ENCODE measurements at places on chromosomes 3 and 15.
A peak's percentile ranks its signal among the peaks of the same experiment; 100 is the strongest.

DNA sequence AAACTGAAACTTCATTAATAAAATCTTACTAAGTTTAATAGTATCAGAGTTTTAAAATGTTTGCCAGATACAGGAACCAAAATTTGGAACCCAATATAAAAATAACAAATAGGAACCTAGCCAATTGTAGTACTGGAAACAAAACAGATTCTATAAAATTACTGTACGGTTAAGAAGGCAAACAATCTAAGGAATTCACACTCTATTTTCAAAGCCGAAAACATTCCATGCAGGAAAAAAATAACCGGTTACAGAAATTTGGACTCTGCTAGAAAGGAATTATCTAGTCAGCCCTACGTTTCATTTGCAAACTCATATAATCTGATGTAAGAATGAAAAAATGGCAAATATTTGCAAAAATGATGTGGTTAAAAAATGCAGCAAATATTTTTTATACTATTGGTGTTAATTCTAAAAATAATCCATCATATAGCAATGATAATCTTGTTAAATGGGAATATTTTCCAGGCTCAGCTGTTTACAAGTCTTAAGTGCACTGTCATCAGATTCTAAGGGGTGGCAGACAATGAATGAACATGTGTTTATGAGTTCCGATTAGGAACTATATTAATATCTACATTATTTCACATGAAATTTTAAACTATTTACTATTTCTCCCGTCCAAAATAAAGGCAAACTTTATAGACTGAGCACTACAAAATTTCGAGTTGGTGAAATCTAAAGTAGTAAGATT, 58.1 kb downstream of the DCBLD2 start:
- no peak for DNase-seq

DNA sequence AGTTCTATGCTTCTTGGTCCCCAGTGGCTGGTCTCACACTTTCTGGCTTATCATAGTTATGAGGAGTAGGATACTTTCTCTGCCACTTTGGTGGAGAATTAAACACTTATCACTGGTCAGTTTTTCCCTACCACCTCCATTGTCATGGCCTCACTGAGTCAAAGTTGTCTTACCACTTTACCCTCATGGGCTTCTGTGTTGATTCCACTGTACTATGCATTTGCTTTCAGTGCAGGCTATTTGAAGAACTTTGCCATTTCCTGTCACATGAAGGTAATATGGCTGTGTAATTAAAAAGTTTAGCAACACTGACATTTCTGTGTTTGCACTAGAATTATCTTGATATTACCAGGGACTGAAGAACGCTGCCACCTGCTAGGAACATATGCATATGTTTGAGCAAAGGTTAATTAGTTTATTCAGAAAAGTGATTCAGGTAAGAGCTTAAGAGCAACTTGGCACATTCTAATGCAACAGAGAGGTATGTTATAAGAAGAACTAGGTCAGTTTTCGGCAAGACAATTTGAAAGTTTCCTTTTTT, 377.3 kb downstream of the PDCD6IP start:
- no peak for DNase-seq

GRCh38 chr3:132317229-132317948, at the start of gene ACP3:
Gene ACP3, plus strand, starts transcription at chr3:132317407. Its CDS starts 50 bp downstream, at chr3:132317457.
- DNase-seq = peak; percentile 44

GRCh38 chr15:101451266-101451799, 38.2 kb downstream of the PCSK6 start:
- peak; percentile 48 for DNase-seq

DNA sequence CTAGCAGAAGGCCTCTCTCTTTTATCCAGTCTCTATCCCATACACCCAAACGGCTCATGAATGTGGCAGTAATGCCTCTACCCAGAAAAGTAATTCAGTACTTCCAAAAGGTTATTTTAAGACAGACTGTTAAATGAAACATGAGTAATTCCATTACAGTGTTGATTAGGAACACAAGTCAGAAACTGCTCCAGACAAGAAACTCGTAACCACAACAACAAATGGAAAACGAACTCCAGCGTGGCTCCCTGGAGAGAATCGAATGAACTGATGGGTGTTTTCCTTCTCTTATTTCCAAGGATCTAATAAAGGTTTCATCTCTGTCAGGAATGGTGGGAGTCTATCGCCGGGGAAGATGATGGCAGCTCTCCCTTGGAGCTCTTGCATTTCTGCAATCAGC, 228.4 kb downstream of the MAGI1 start:
- no peak for DNase-seq

GRCh38 chr3:108031895-108032294, 58.9 kb downstream of the CD47 start:
- DNase-seq = no peak

- peak; percentile 84 for DNase-seq
These were observed 51.7 kb downstream of the TRANK1 start for GRCh38 chr3:36893137-36893557.

DNA sequence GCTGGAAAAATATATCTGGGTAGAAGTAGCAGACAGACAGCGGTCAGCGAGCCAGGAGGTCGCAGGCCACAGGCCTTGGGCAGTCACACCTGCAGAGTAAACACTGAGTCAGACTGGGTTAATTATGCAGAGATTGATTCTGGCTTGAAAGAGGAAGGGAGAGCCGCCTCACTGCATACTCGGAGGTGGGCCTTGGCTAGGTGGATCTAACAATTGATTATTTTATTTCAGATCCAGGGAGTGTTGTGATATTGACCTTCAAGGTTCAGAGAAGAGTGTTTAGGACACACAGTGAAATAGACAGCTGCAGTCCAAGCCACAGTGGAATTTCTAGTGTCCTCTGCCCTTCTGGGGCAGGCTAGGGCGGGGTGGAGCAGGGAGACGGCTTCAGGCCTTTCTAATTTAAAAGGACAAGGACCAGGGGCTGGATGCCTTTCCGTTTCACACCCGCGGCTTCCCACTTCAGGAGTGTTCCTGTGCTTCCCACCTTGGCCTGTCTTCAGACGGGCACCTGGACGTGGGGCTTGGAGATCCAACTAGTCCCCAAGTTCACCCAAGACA, 237.3 kb downstream of the XXYLT1 start:
- DNase-seq = peak; percentile 75

- no peak for DNase-seq
These were observed 33.5 kb downstream of the TGFBR2 start for GRCh38 chr3:30639937-30640336.

DNA sequence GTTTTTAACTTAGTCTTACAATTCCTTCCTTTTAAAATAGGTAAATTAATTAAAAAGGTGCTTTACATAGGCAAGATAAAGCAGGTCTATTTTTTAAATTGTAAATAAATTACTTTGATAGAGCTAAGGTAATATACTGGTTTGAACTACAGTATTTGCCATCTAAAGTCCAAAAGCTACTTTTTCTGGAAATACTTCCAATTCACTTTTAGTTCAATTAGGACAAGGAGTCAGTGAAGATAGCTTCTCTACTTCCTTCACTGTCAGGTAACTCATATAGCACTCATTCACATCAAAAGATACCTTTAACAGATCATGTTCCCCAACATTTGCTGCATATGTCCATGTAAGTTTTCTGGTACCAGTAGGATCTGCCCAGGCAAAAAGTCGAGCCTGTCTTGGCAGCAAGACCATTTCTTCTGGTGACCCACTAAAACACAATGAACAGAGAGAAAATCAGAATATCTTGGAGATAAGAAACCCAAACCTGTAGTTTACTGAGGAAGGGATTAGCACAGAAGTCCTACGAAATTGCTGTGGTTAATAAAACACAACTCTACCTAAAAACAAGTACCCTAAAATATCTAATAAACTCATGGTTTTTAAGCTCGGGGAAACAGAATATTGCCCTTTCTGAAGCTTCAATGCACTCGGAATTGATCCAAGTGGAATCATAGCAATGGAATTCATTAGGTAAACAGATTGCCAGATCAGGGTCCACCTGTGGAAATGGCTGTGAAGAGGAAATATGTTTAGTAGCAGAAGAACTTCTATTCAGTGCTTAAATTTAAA, 153.1 kb downstream of the VPS13C start:
- no peak for DNase-seq

GRCh38 chr15:64651601-64652191, 123.7 kb downstream of the RBPMS2 start:
- DNase-seq = no peak

GRCh38 chr3:64244011-64244942, 19.0 kb upstream of the PRICKLE2 start:
- DNase-seq = no peak

DNA sequence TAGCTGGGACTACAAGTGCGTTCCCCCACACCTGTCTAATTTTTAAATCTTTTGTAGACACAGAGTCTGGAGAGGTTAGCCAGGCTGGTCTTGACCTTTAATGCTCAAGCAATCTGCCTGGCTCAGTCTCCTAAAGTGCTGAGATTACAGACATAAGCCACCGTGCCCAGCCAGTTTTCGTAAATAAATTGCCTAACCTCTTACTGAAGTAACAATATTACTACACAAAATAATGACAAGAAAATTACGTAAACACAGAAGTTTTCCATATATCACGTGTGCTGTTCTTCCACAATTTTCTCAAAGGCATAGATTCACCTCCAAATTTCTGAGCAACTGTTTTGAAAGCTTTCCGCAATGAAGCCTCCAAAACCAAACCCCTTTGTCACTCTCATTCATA, 58.1 kb upstream of the PROK2 start:
- DNase-seq = no peak

- peak; percentile 29 for DNase-seq
These were observed 8.6 kb upstream of the FBN1 start for GRCh38 chr15:48653913-48654670.

DNA sequence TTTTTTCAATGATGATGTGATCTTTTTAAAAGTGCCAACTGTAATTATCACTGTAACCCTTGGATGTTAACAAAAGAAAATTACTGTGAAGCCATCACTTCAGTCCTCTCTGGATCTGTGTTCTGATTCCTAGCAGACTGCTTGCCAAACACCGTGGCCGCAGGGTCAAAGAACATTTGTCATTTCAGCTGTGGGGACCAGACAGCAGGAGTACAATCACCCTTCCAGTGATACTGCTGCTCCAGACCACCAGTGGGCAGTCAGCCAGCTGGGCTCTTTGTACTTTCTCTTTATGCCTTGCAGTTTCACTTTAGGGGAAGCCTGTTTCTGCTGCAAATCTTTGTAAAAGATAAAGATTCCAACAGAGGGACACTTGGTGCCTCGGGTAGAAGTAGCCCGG, 770.0 kb downstream of the GRM7 start:
- peak; percentile 35 for DNase-seq

DNA sequence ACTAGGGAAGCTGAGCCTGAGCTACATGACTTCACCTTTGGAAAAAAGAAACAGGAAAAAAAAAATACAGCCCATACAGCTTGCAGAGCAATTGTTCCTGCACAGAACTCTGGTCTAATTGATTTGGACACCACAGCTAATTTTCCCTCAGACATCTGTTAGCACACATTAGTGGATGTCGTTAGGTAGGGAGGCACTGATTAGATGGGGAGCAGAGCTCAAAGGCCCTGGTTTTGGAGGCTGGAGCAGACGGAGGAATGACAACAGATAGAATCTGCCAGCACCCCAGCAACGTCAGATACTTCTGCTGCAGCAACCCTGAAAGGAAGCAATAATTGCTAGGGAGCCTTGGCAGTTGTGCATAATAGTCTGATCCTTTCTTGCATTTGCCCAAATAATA, 398.9 kb downstream of the LSAMP start:
- no peak for DNase-seq

- no peak for DNase-seq
These were observed 3.7 kb upstream of the ZNF609 start for GRCh38 chr15:64456634-64457108.

DNA sequence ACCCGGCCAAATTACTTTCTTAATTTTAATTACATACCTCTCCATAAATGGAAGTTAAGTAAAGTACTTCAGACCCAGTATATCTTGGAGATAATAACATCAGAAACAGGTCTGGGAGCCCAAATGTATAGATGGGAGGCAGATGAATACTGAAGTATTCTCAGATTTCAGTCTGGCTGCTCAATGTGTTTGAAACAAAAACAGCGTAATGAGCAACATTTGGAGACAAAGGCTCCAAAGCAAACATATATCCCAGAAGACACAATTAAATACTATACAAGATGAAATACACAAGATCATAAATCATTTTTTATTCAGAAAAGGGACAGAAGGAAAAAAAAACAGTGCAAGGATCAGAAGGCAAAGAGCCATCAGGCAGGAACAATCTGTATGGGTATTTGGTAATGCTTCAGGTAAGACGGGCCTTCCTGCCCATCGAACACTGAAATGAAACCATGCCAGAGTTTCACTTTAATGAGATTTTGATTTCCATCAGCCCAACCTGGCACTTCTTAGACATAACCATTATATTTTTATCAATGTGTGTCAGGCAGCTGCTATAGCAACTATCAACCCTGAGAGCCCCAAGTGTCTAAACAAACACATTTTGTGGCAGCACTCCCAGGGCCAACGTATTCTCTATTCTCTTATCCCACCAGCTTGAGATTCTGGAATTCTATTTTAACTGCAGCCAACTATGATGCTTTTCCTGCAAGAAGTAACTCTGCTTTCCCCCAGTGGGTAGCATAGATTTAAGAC, 210.8 kb downstream of the STT3B start:
- DNase-seq = no peak

DNA sequence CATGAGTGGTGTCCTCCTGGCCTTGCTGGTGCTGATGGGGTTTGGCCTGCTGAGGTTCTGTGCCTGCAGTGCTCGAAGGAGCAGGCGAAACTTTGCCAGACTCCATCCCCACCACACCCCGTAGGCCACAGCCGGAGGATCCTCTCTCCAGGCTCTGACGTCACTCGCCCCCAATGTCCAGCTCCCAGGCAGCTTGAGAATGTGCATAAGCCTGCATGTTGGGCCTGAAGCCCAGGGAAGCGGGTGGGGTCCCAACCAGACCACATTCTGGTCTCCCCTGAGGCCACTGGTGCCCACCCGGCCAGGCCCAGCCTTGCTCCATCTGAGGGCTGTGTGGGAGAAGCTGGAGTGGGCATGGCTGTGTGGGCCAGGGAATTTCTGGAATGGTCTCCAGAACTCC, 109.8 kb downstream of the ASB7 start:
- peak; percentile 24 for DNase-seq

DNA sequence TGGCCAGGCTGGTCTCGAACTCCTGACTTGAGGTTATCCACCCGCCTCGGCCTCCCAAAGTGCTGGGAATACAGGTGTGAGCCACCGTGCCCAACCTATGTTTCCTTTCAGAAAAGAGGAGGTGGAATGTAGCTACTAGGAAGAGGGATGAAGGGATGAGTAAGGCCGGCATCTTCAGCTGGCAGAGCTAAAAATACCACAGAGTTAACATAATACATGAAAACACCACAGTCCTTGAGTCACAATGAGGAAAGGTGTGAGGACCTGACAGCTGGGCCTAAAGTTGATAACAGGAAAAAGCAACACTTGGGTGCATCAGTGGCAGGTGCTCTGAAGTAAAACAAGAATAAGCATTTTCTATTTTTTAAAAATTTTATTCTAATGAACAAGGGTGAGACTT, 392.2 kb downstream of the DIPK2A start:
- DNase-seq = no peak

DNA sequence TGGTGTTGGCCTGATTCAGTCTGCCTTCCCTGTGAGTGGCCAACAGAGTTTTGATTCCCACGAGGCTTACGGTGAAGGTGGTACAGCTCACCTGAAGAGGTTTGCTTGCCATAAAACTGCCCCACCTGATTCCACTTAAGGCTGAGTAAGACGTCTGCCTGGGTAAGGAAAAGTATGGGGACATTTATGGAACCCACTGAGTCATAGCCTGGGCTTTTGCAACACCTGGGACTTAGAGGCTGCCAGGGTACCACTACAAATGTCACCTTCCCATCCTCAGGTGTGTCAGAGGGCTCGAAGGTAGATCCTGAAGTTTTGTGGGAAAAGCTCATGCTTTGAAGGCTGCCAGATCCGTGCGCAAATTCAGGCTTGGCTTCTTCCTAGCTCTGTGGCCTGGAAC, 56.9 kb upstream of the SLCO2A1 start:
- DNase-seq = no peak

GRCh38 chr3:52824037-52824436, 6.4 kb downstream of the ITIH4 start:
- DNase-seq = no peak
